ENCODE measurements at places on chromosomes 4 and X.

DNA sequence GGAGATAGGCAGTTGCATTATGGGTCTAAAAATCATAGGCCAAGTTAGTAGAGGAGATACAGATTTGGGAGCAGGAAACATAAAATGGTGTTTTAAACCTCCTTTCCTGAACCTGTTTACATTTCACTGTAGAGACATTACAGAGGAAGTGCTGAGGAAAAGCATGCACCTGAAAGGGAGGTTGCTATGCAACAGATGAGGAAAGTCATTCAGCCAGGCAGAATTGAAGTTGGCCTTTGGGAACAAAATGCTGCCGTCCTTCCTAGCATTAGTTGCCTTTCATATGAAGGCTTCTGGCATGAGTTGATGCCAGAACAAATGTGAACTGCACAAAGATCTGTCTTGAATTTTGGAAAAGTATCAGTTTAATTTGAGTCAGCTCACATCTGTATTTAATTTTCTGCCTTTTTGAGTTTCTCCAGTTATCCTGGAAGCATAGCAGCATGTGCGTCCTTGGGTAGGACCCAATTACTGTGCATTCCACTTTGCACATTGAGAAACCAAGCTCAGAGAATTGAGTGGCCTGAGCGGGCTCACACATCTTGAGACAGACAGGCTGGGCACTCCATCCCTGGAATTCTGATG is 38.2 kb downstream of the MAGED1 start:
- DNase-seq = no peak

GRCh38 chr4:128394778-128395177 is 107.2 kb upstream of the PGRMC2 start:
- DNase-seq = no peak

DNA sequence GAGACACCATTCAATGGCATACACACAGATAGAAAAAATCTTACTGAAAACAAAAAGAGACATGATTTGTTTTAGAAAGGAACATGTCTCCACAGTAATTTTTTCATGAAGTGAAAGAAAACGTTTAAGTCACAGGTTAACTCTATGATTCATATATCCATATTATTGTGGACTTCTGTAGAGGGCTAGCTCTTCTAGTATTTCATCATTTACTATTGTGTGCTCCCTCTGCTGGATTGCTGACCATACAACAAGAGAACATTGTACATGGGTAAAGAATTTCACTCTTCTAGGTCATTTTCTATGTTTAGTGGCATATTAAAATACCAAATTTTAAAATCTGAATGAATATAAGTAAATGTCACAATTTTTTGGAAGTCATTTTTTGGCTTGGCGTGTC is 91.8 kb upstream of the POU3F4 start:
- DNase-seq = no peak

DNA sequence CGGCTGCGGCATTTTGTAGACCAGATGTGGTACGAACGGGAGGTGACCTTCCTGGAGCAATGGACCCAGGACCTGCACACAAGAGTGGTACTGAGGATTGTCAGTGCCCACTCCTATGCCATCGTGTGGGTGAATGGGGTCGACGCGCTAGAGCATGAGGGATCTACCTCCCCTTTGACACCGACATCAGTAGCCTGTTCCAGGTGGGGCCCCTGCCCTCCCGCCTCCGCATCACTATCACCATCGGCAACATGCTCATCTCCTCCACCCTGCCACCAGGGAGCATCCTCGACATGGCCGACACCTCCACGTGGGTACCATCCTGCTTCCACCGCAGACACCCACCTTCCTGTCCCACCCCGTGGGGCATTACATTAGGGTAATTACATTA is 46.2 kb downstream of the SMARCA5 start:
- DNase-seq = no peak

GRCh38 chrX:31112226-31112999 is 40.6 kb upstream of the FTHL17 start:
- no peak for DNase-seq

DNA sequence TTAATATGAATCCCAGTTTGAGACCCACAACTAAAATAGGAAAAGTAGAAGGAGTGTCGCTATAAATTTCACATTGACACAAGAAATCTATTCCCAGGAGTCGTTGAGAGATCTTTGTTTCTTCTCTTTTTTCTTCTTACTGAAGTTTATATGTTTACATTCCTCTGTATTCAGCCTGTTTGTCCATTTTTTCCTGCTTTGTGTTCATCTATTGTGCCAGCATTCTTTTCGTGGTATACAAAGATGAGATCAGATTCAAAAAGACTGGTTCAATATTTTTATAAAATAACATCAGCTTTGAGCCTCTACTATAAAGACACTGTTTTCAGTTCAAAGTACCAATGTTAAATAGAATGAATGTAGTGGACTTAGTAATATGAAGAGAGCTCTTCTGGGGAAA is 95.4 kb upstream of the MYOZ2 start:
- no peak for DNase-seq

DNA sequence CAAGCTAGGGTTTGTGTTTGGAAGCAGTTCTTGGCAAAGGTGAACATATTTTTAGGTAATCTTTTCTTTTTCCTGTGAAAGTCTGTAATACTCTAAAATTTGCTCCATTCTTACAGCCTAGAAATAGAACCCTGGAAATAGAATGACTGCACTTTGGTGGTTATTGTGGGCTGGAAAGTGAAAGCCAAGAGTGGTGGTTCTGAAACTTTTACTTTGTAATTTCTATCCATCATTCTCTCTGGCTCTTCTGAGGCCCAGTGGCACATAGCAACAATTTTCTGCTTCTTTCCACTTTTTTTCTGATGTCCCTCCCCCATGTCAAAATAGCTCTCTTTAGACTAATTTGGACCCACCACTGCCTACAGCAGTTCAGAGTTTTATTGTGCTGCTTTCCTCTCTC is 300.4 kb upstream of the RPS6KA3 start:
- no peak for DNase-seq

GRCh38 chrX:14386981-14387380 is 142.4 kb upstream of the GLRA2 start:
- DNase-seq = no peak

GRCh38 chrX:115023139-115023538 is 5.7 kb upstream of the IL13RA2 start:
- DNase-seq = no peak

DNA sequence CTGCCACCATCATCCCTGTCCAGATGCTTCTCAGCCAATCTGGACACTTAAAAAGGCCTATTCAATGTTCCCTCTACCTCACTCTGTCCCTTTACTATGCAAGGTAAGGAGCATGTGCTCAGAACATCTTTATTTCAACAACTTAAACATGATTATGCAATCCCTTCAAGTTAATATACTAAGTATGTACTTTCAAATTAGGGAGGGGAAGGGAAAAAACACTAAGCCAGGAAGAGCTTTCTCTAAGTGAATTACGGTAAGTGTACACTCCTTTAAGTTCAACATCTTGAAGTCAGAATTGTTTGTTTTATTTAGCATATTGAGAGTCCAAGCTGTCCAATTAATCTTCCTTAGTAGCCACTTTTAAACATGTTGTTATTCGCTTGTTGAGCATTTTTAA is 14.1 kb downstream of the SLC10A7 start:
- DNase-seq = no peak

DNA sequence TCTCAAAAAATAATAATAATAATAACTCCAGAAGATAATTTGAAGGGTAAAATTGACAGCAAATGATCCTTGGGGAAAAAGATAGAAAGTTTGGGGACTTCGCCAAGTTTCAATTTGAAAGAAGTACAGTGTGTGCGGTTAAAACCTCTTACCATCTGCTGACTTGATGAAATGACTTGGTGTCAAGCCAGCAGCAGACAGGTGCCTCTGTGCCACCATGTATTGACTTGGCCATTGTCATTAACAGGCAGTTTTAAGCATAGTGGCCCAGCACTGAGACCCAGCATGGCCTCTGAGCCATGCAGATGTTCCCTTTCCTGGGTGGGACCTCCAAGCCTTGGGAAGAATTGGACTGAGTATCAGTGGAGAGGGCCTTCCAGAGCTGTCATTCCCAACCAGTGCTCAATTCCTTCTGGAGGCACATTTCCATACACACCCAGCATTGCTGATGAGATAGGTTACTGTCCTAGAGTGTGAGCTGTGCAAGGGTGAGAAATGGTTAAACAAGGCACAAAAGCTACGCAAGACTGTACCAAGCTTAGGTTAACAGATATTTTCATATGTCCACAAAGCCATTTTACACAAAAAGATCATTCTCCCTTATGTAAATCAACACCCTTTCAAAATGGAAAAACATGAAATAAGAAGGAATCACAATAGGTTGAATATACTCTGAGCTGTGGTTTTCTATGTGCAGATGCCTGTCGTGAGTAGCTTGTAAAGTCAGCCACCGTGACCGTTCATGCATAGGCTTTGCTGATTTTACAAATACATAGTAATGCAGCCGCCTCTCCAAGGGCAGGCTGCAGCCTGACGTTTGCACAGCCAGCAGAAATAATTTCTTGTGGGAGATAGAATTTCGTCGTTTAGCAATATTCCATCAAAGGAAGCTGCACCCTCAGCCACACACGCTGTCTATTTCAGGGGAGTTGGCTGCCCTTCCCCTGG is 59.4 kb upstream of the FBXW7 start:
- no peak for DNase-seq

DNA sequence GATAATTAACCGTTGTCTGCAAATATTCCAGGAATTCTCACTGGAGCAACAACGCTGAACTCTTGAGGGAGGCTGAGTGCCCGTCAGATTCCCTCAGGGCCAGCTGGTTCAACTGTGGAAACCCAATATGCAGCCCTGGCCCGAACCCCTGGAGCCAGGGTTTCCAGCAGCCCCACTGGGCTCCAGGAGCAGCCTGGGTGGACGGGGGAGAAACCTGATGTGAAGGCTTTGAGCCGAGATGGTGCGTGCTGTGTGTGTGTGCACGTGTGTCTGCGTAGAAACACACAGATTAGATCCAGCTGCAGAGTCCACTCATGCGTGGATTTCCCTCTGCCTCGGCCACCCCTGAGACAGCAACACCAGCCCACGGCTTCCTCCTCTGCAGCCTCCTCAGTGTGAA is 19.4 kb upstream of the SLC25A6 start:
- DNase-seq = no peak

DNA sequence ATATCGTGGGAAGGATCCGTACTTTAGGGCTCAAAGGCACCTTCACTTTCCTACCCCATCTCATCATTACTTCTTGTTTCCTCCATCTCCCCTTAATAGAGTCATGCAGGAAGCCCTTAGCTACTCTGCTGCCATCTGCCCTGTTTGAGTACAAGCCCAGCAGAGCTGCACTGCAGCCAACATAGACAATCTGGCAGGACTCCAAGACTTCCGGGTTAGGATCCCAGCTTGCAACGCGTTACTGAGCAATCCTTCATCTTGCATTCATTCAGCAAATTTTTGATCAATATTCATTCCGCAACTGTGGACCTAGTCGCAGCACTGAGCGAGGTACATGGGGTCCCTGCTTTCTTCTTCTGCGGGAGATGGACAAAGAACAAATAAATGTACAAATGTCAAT is 344.9 kb downstream of the BCOR start:
- no peak for DNase-seq

DNA sequence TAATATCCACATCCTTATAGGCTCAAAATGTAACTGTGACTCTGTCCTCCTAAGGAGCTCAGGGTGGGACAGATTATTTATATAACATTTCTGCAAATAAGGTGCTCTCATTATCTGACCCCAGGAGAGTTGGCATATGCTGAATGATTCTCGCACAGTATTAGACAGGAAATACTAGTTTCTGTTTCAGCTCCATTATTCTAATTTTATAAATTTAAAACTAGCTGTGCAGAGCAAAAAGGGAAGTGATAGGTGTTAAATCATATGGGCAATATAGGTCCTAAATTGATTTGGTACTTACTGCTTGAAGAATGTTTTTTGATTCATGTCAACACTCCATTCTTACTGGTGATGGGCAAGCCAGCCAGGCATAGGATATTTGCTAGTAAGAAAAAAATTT is 141.5 kb downstream of the GLRA2 start:
- no peak for DNase-seq

GRCh38 chrX:71859637-71860036 is 51.0 kb upstream of the NHSL2 start:
- no peak for DNase-seq

GRCh38 chrX:109709129-109709631 is 23.9 kb downstream of the ACSL4 start:
- no peak for DNase-seq

- no peak for DNase-seq
Observed at GRCh38 chrX:37361596-37361995, 12.4 kb downstream of the PRRG1 start.

DNA sequence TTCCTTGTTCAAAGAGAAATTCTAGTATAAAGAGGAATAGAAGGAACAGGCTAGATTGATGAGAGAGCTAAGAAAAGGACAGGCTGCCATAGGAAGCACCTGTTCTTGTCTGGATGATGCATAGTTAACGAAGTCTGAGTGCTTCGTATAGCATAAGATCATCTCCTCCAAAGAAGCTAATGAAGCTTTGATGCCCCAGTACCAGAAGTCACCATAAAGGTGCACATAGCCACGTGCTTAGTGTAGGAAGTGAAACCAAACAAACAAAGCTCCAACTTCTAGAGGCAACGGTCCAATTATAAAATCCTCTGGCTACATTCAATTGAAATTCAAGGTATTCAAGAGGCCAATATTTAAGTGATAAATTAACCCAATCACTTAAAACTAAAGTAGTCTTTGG is 31.0 kb downstream of the AFAP1 start:
- DNase-seq = no peak

- DNase-seq = peak; percentile 38
Observed at GRCh38 chrX:21487832-21488231, 113.6 kb downstream of the CNKSR2 start.

Data from NCI-H1436 treated with DMSO at 0.1 percent for 48 hours (cell line).